ENCODE measurements at places on chromosomes 7 and 10.

- no peak for DNase-seq
These were observed 113.1 kb upstream of the ADCY1 start for GRCh38 chr7:45461026-45461425.

DNA sequence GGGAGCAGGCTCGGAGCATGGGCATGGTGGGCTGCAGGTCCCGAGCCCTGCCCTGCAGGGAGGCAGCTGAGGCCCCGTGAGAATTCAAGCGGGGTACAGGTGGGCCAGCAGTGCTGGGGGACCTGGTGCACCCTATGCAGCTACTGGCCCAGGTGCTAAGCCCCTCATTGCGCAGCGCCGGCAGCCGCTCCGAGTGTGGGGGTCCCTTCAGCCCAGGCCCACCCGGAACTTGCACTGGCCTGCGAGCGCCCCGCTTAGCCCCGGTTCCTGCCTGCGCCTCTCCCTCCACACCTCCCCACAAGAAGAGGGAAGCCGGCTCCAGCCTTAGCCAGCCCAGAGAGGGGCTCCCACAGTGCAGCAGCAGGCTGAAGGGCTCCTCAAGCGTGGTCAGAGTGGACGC is 250.7 kb downstream of the CRPPA start:
- DNase-seq = no peak

- DNase-seq = no peak
These were observed 36.7 kb downstream of the COL13A1 start for GRCh38 chr10:69838418-69838817.

GRCh38 chr10:131050162-131050766 is 261.3 kb downstream of the TCERG1L start:
- no peak for DNase-seq

DNA sequence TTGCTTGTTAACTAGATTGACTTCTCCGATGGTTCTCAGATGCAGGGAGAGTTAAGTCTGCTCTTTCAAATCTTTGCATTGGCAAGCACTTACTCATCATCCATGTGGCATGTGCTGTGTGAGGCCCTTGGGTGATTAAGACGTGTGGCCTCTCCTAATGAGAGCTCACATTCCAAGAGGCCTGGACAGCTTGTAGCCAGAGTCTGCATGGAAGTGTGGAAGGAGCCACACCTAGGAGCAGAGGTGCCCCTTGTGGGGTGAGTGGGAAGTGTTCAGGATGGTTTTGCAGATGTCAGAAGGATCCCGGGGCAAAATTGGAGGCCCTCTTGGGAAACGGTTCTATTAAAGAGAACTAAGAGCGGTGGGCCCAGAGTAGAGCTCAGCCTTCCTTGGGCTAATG is 225.9 kb downstream of the PAXIP1 start:
- DNase-seq = no peak
